ENCODE measurements at places on chromosomes 4 and X.

GRCh38 chr4:39763714-39764572 is 66.0 kb downstream of the UBE2K start:
- DNase-seq: no peak

GRCh38 chrX:74923942-74924448 is 1.3 kb downstream of the NEXMIF start:
- no peak for DNase-seq

- DNase-seq: no peak
These were observed 44.2 kb downstream of the CLCN3 start for GRCh38 chr4:169664615-169665014.

GRCh38 chrX:148459343-148459742 is 41.1 kb upstream of the AFF2 start:
- DNase-seq: no peak

- no peak for DNase-seq
These were observed 51.1 kb downstream of the WDFY3 start for GRCh38 chr4:84915396-84915780.

DNA sequence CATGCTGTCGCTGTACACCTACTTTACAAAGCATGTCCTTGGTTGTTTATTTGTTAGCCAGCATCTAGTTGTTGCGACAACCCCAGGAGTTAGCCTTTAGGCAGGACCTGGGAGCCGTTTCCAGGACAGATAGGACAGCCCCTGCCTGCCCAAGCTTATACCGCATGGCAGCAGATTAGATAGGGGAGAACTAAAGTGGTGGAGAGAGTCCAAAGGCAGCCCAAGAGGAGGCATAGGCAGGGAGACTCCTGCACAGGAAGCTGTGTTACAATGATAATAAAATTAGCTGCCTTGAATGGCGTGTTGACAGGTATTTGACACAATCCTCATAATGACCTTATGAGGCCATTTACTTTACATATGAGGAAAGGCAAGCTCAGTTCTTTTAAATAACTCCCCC is 13.0 kb downstream of the NSDHL start:
- DNase-seq: no peak

GRCh38 chr4:143186649-143187048 is 1.9 kb downstream of the USP38 start:
- no peak for DNase-seq

DNA sequence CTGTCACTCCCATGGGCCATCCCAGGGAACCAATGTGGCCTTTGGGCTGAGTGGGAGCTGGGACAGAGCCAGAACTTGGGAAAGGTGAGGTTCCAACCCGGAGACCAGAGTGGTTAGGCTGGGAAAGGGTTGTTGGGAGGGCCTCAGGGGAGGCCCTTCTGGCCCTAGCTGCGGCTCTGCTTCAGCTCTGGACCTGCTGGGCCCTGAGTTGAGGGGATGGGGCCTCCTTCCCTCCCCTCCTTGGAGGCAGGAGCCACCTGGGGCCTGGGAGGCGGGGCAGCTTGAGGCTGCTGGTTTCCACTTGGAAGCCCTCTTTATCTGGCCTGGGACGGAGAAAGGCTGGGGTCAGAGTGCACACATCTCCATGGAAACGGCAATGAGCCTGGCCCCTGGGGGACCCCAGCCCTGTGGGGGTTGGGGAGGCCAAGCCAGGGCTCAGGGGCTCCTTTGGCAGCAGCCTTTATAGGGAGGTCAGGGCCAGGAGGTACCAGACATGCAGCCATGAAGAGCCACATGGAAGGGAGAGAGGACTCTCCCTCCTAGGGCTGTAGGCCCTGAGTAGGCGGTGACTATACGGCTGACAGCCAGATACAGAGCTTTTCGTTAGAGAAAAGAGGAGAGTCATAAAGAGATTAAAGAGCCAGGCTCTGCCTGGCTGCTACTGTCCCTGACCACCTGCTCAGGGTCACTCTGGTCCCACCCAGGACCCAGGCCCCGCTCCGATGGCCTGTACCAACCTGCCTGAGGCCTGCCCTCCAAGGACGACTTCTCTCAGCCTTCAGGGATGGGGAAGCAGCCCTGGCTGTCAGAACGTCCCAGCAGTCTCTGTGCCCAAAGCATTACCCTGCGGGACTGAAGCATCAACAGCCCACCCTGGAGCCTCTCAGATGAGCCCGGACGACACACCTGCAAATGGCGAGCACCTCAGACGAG is 6.9 kb upstream of the NSD2 start:
- no peak for DNase-seq

- no peak for DNase-seq
These were observed 28.6 kb downstream of the UGDH start for GRCh38 chr4:39498727-39499020.

- peak; percentile 4 for DNase-seq
These were observed 912.6 kb upstream of the LCORL start for GRCh38 chr4:18934197-18934596.

GRCh38 chr4:159150821-159151390 is 48.0 kb downstream of the RAPGEF2 start:
- no peak for DNase-seq

DNA sequence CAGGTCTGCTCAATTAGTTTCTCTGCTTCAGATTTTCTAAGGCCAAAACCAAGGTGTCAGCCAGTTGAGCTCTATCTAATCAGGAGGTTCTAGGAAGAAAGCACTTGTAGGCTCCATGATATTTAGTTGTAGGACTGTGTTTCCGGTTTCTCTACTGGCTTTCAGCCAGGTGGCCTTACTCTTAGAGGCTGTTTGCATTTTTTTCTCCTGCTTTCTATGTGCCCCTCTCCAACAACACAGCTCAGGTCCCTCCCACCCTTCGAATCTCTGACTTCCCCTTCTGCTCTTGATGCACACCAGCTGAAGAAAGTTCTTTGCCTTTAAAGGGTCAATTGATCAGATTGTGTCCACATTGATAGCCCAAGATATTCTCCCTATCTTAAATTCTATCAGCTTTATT is 245.2 kb downstream of the RAB28 start:
- DNase-seq: no peak

DNA sequence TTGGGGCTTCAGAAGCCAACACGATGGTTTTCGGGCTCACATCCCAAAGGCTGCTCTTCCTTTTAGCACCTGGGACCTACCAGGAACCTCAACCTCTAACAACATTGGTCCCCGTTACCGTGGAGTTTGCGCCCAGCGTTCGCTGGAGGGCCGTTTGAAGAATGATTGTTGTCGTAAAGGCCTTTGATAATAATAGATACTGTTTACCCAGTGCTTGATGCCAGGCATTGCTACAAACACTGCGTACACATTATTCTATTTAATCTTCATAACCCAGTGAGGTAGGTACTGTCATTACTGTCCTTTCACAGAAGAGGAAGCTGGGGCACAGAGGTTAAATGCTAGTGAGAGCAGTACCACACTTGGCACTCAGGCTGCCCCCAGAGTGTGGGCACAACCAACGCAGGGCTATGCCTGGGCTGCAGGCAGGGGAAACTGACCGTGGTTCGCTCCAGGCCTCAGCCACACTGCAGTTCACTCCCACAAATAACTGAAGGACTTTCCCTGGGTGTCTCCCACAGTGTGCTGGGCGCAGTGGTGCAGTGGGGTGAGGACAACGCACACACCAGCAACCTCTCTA is 1.0 kb upstream of the ACSL1 start:
- no peak for DNase-seq

DNA sequence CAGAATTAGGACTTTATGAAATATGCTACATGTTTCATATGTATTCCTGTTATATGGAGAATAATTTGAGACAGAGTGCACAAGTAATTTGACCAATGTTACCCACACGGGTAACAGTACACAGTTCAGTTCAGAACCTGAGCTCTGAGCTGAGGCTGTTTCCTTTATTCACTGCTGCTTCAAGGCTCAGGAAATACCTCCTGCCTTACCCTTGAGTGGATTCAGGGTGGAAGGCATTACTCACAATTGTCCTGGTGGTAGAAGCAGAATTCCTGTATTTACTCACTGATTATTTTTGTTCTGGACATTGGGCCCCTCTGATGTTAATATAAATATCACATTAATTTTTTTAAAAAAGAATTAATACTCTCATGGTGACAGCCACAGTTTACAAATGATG is 73.5 kb upstream of the CAMK2D start:
- no peak for DNase-seq

GRCh38 chrX:69024931-69025330 is 140.3 kb downstream of the PJA1 start:
- DNase-seq: no peak

GRCh38 chr4:64799751-64800150 is 390.5 kb upstream of the TECRL start:
- DNase-seq: no peak

GRCh38 chr4:114911111-114911510 is 202.3 kb downstream of the NDST4 start:
- DNase-seq: no peak

- no peak for DNase-seq
These were observed 26.0 kb downstream of the SMAD1 start for GRCh38 chr4:145507636-145508035.

All from SJCRH30 (cell line).